ENCODE measurements at places on chromosomes 4 and X. TPM values are rescaled to one million over a fixed set of nuclear protein-coding genes. Genes with fewer than 3 reads are reported as not detected.

Gene BMP15
- not detected for total RNA-seq

Gene SLC2A9
- 1.5 TPM for total RNA-seq

Gene TSPAN7
- total RNA-seq: 0.12 TPM

Gene C4orf33
- 18.6 TPM for total RNA-seq

Gene EXOC1L
- not detected for total RNA-seq

GRCh38 chrX:93791304-93791703, 117.3 kb downstream of the FAM133A start:
- DNase-seq: no peak

- DNase-seq: no peak
Measured at GRCh38 chrX:109826954-109827708, 94.1 kb upstream of the ACSL4 start.

GRCh38 chrX:105150036-105150435, 70.5 kb downstream of the TEX13A start:
- no peak for DNase-seq

DNA sequence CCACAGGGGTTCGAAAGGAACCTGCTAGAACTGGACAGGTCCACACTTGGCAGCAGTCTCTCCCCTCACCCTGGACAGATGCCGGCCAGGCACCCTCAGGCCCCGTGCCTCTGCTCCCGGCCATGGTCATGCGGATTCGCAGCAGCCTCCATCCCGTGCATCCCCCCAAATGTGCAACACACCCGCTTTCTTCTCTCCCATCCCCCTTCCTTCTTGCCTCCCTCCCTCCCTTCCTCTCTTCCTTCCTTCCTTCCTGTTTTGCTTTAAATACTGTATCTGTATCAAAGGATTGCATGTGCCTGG, 35.0 kb upstream of the HMX1 start:
- DNase-seq: no peak

GRCh38 chr4:124749421-124749820, 36.9 kb upstream of the ANKRD50 start:
- no peak for DNase-seq

DNA sequence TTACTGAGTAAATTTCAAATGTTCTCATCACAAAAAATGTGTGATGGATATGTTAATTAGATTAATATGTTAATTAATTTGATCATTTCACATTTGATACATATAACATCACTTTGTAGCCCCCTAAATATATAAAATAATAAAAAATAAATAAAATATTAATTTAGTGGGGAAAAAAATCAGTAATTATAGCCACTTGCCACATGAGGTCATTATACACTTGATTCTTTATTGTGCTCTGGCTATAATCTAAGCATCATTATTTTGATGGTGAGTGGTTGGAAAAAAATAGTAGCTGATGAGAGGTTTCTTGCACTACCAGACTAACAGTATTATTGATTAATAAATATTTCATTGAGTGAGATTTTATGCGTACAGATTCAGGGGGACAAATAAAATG, 57.4 kb downstream of the DCK start:
- no peak for DNase-seq

- no peak for DNase-seq
Measured at GRCh38 chr4:24991015-24991414, 39.7 kb downstream of the LGI2 start.

DNA sequence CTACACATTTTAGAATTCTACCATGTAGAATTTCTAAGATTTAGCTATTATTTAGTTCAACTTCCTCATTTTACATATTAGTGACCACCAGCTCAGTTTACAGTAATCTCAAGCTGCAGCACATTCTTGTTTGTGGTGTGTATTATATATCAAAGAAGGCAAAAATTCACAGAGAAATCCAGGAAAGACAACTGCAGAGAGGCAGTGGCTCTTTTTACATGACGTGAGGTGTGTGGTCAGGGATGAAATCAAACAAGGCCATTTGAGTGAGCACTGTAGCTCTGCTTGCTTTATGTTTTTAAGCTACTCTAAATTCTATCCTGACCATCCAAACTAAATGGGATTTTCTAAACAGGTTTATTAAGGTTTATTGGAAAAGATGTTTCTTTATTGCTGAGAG, 71.1 kb downstream of the COL25A1 start:
- DNase-seq: no peak

- DNase-seq: no peak
Measured at GRCh38 chr4:48015678-48016077, 803 bp downstream of the CNGA1 start.

All from activated CD4-positive, alpha-beta T cell treated with anti-CD3 and anti-CD28 coated beads, Interleukin-2, amount 10 ng/mL, durations not matched to agents 7 days and 5 days (primary cell).